ENCODE measurements at places on chromosomes 11 and 22.
A peak's percentile ranks its signal among the peaks of the same experiment; 100 is the strongest.

DNA sequence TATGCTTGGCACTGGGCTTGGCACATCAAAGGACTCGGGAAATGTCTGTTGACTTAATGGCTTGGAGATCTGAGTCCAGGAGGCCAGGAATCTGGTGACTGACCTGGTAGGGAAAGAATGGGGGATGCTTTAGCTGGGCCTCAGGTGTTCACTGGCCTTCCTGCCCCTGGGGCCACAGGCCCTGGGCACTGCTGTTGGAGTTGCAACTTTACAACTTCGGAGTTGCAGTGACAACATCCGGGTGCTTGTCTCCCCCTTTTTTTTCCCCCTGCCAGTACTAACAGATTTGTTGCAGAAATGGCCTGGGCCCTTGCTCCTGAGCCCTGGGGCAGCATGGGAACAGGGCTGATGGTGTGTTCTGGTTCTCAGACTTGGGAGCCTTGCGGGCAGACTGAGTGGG is 23.8 kb downstream of the OSBP2 start:
- no peak for DNase-seq

GRCh38 chr11:14022251-14022650 is 59.7 kb downstream of the SPON1 start:
- no peak for DNase-seq

GRCh38 chr22:45163099-45163450 is 650 bp upstream of the NUP50 start:
- peak; percentile 31 for DNase-seq

DNA sequence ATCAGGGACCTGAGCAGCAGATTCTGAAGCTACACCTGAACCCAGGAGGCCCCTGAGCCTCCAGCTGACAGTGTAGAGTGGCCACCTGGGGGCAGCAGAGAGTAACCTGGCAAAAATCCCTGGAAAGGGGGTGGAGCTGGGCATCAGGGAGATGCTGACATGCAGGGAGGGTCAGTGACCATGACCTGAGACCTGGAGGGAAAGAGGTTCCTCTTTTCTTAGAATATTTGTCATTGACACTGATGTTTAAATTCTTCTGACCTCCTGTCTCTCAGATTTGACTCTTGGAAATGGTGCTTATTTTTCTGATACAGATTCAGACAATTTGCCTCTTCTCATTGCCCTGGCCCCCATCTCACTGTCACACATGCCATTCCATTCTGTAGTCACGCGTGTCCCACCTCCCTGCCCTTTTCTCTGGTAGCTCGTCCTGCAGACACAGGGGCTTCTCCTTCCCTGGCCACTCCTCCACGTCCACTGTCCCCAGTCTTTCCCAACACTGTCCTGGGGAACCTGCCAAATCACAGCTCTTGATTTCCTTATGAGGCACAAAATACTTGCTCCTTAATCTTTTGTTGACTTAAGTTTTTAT is 117.2 kb upstream of the IGLL5 start:
- DNase-seq: peak; percentile 100

GRCh38 chr11:41456269-41456668 is 3.2 kb downstream of the LRRC4C start:
- DNase-seq: no peak

GRCh38 chr22:47090591-47091245 is 328.3 kb downstream of the TBC1D22A start:
- peak; percentile 55 for DNase-seq

- DNase-seq: no peak
Measured at GRCh38 chr11:13271060-13271693, 6.4 kb upstream of the BMAL1 start.

DNA sequence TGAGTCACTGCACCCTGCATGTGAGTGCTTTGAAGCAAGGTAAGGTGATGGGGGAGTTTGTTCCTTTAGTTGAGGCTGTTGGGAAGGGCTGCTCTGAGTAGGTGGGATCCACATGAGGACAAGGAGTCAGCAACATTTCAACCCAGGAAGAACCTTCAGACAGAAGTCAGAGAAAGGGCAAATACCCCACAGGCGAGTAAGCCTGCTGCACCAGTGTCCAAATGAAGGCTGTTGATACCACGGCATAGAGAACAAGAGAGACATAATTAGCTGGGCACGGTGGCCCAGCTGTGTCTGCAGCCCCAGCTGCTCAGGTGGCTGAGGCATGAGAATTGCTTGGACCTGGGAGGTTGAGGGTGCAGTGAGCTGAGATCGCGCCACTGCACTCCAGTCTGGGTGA is 54.3 kb upstream of the CLMP start:
- no peak for DNase-seq

- DNase-seq: no peak
Measured at GRCh38 chr22:39739338-39740027, 154.1 kb downstream of the ENTHD1 start.

DNA sequence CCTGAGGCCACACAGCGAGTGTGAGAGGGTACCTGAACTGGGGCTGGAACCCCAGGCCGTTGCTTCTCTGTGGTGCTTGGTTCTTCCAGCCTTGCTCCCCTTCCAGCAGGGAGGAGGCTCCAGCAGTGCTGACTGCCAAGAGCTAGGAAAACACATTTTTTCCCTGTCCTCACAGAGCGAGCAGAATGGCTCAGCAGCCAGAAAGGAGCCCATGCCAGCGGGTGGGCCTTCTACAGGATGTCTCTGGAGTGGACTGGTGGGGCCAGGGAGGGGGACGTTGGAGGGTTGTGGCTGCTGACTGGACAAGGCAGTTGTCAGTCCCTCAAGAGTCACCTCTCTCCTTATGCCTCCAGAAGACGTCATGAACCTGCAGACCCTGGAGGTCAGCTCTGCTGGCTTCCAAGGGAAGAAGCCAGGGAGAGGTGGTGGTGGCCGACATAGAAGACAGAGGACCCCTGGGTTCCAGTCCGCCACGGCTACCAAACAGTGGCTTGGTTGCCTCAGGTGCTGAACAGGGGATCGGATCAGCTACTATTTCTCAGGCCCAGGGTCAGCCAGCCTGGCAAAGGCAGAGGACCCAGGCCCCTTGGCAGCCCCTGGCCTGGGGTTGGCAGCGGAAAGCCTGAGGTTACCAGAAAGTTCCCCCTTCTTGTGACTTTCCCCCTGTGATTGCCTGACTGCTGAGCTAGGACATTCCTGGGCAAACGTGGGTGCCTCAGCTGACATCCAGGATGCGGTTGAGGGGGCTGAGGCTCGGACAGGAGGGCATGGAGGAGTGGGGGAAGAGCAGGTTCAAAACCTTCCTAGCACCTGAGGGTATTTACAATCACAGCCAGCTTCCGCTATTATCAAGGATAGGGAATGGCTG is 3.7 kb downstream of the MAFF start:
- DNase-seq: no peak

Data from K562 (cell line).